ENCODE measurements at places on chromosomes 13 and 19.

DNA sequence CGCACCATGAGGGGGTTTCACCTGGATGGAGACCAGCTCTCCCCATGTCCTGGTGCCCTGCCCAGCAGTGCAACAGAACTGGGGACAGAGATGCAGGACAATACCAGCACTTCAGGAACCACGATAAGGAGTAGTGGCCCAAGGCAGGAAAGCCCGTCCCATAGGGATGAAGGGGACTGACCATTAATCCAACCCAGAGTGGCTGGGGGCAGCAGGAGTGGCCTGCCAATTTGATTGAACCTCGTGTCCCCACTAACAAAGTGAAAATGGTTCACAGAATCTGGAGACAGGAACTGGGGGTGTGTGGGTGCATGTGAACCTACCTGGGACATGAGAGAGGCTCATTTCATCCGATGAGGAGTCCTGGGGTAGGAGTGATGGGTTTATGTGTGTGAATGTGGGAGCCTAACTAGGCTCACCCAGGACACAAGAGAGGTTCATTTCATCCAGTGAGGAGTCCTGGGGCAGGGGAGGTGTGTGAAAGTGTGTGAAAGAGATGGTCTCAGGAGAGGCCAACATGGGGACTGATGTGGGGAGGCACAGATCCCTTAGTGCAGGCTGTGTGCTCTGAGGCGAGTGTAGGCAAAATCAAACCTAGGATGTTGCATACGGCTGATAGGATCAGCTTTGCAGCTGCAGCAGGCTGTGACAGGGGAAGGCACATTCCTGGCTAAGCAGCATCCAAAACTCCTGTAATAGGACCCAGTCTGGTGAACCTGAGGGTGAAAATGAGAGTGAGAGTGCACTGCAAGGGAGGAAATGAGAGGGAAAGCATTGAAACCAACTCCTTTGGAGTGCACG, 98.2 kb downstream of the ZNF429 start:
- no peaks in the 10 kb centered on the region for H3K4me1 ChIP-seq
- no peak overlapping the region for H3K27ac ChIP-seq
- no peak overlapping the region for H3K4me3 ChIP-seq
- H3K27me3 ChIP-seq, result no peaks in the 10 kb centered on the region
- no peaks in the 10 kb centered on the region for H3K36me3 ChIP-seq
- DNase-seq, result no peak

GRCh38 chr13:99296398-99296797, 10.8 kb downstream of the GPR183 start:
- H3K27ac ChIP-seq, result peak overlapping the region; percentile 62
- no peak for DNase-seq
- no peaks in the 10 kb centered on the region for H3K27me3 ChIP-seq

- peaks cover 5% of the 10 kb centered on the region for H3K4me1 ChIP-seq
- H3K36me3 ChIP-seq, result no peaks in the 10 kb centered on the region
- no peak for DNase-seq
- no peaks in the 10 kb centered on the region for H3K27me3 ChIP-seq
- H3K4me3 ChIP-seq, result no peak overlapping the region
Observed at GRCh38 chr13:114310956-114311355, 3.3 kb upstream of the CHAMP1 start.

- H3K4me3 ChIP-seq, result no peak overlapping the region
- H3K27ac ChIP-seq, result no peak overlapping the region
- DNase-seq, result no peak
- H3K4me1 ChIP-seq, result no peaks in the 10 kb centered on the region
- H3K36me3 ChIP-seq, result no peaks in the 10 kb centered on the region
Observed at GRCh38 chr13:72205773-72206172, 338.8 kb upstream of the DACH1 start.

- no peak overlapping the region for H3K27ac ChIP-seq
- peak overlapping the region; percentile 82 for H3K4me3 ChIP-seq
- no peaks in the 10 kb centered on the region for H3K4me1 ChIP-seq
- DNase-seq, result no peak
- H3K36me3 ChIP-seq, result peaks cover 8% of the 10 kb centered on the region
Observed at GRCh38 chr19:4456476-4456842, 1.1 kb downstream of the UBXN6 start.

DNA sequence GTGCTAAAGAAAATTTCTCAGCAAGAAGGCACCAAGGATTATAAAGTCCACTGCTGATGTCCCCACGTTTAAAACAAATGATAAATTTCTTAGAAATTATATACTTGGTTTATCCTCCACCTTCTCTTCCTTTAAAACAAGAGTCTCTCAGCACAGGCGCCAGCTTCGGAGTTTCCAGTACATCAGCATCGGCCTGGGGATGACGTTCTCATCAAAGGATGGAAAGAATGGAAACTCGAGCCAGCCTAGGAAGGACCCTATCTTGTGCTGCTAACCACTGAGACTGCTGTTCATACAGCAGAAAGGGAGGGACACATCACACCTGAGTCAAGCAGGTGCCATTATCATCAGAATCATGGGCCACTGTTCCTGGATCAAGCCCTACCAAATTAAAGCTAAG, 29.8 kb upstream of the ZNF83 start:
- H3K4me1 ChIP-seq, result no peaks in the 10 kb centered on the region
- peaks cover 2% of the 10 kb centered on the region for H3K36me3 ChIP-seq
- no peak overlapping the region for H3K4me3 ChIP-seq
- no peak overlapping the region for H3K27ac ChIP-seq
- no peak for DNase-seq
- no peaks in the 10 kb centered on the region for H3K27me3 ChIP-seq

DNA sequence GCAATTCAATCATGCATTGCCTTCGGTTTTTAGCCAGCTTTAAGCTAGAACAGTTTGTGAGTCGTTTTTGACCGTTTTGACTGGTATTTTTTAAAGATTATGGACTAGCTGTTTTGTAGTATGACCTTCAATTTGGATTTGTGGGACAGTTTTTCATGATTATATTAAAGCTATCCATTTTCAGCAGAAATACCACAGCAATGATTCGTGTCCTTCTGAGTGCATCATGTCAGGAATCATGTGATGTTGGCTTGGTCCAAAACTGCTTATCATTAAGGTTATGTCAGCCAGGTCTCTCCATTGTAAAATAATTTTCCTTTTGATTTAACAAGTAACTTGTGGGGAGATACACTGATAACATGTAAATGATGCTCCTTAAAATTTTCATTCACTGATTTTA, 229.0 kb downstream of the POSTN start:
- DNase-seq, result no peak
- H3K4me1 ChIP-seq, result no peaks in the 10 kb centered on the region
- no peak overlapping the region for H3K27ac ChIP-seq
- no peak overlapping the region for H3K4me3 ChIP-seq

Measured in GM12878 (cell line).